ENCODE measurements at places on chromosomes 3 and 15. TPM values are rescaled to one million over a fixed set of nuclear protein-coding genes. Genes with fewer than 3 reads are reported as not detected.

GRCh38 chr15:74988007-74988800, 7.2 kb upstream of the SCAMP5 start:
- DNase-seq = peak; percentile 10

DNA sequence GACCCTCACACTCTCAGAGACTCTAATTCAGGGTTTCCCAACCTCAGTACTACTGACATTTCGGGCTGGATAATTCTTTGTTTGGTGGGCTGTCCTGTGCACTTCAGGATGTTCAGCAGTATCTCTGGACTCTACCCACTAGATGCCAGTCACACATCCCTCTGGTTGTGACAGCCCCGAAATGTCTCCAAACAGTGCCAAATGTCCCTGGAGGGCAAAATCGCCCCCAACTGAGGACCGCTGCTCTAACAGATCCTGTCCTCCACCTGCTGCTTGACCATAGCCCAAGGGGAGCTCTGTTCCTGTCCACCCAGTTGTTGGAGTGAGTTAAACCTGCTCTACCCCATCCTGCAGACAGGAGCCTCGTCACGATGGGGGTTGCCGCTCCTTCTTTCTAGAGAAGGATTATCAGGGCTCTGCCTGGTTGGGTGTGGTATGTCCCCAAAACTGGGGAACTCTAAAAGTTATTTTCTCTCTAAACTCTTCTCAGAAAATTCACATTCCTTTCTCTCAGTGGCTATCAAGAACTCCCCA, 85.6 kb upstream of the PSMD6 start:
- no peak for DNase-seq

- DNase-seq = no peak
Measured at GRCh38 chr15:46413799-46414198, 779.0 kb downstream of the SQOR start.

Gene HRG
- not detected for total RNA-seq

Data from spinal cord (tissue), 10 donors.